NCI-H1417 (cell line): ENCODE measurements at places on chromosomes 13 and 19.

DNA sequence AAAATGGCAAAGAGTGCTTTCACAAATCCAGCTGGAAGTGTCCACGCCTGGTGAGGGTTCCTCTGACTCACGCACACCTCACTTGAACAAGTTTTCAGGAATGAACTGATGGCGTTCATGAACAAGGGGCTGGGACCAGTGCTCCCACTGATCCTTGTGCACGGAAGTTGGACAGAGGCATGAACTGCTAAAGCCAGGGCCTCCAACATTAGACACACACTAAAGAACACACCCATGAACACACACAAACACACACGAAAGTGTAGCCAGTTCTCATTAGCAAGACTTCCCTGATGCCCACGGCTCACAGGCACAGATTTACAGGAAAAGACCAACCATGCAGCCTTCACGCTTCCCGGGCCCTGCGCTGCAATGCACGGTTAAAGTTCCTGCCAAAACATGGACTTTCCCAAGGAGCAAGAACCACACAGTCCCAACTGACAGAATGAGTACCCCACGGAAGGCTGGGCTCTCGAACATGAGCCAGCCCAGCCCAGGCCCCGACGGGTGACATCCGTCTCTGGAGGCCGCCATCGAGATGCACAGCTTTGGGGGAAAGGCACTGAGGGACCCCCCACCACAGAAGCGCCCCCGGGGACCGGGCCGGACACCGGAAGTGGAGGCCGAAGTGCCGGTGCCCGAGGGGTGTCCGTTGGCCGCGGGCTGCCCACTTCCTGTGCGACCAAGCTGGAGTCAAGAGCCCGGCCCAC, 808 bp downstream of the DNMT1 start:
- DNase-seq, result peak; percentile 80

DNA sequence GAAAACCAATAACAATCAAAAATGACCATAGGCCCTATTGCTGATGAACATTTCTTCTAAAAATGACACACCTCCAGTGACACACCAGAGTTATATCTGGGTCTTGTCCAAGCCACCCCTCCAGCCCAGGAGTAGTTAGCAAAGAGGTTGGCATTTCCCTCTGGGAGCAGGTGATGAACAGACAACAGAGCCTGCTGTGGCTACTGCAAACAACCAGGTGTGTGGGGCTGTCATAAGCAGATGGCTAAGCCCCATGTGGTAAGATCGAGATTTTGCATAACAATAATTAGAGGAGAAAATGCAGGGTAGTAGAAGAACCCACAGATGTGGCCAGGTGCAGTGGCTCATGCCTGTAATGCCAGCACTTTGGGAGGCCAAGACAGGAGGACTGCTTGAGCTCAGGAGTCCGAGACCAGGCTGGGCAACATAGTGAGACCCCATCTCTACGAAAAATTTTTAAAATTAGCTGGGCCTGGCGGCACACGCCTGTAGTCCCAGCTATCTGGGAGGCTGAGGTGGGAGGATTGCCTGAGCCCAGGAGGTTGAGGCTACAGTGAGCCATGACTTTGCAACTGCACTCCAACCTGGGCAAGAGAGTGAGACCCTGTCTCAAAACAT, 5.0 kb downstream of the XRCC1 start:
- no peak for DNase-seq

GRCh38 chr19:55178781-55179599, 1.1 kb downstream of the SYT5 start:
- peak; percentile 91 for DNase-seq

DNA sequence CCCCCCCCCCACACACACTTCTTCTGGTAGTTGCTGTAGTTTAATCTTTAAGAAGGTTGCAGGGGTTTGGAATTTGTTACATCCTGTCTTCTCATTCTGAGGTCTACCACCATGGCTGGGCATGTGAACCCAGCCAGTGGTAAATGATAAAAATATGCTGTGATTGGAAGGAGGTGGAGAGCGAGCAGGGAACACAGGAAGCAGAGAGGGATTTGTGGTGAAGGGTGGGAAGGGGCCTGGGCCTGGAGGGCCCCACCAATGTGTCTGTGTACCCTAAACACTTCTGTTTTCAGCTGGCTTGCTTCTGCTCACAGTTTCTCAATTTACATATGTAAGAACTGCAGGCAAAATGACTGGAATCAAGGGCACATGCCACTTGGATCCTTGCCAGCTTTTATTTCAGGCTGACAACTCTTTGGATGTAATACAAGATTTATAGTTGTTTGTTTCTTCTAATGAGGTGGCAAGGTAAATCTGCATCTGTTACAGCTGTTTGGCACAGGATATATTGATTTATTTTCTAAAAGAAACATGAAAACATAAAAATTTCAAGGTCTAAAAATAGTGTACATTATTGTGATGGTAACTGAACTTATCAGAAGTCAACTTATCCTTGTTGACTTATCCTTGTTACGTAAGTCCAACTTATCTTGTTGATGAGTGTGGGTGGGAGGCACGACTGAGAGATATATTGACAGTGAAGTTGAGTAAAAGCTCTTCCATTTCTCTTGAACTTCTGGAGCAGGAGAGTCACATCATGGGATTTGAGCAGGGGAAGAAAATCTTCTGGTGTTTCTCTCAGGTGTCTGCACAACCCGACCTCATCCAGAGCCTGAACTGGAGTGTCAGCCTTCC, 313.2 kb downstream of the SHISA2 start:
- DNase-seq, result peak; percentile 44

- no peak for DNase-seq
Measured at GRCh38 chr13:40120288-40120687, 464.8 kb downstream of the COG6 start.

GRCh38 chr13:112144616-112145550, 77.9 kb downstream of the SOX1 start:
- no peak for DNase-seq
